H9 (cell line): ENCODE measurements at places on chromosomes 16 and 17. TPM values are rescaled to one million over a fixed set of nuclear protein-coding genes. Genes with fewer than 3 reads are reported as not detected.

Gene KRT24
- not detected in 2 replicates for total RNA-seq

Gene SNX20
- not detected in 2 replicates for total RNA-seq

Gene ZG16
- total RNA-seq = not detected in 2 replicates

- no peaks in the 10 kb centered on the region for H3K36me3 ChIP-seq
- DNase-seq = no peak
- H3K27ac ChIP-seq = no peak overlapping the region
- peaks cover 6% of the 10 kb centered on the region; the same call in 1 of the 2 replicates for H3K4me1 ChIP-seq
- H3K27me3 ChIP-seq = no peaks in the 10 kb centered on the region
These were observed 8.4 kb downstream of the MAF start for GRCh38 chr16:79592186-79592585.

- no peak for DNase-seq
- no peaks in the 10 kb centered on the region; the same call in 2 of the 3 replicates for H3K36me3 ChIP-seq
- no peak overlapping the region for H3K4me3 ChIP-seq
These were observed 71.5 kb upstream of the N4BP1 start for GRCh38 chr16:48681520-48681919.

- H3K27ac ChIP-seq = no peak overlapping the region
- DNase-seq = no peak
These were observed 368.8 kb downstream of the SNX29 start for GRCh38 chr16:12345349-12345748.

DNA sequence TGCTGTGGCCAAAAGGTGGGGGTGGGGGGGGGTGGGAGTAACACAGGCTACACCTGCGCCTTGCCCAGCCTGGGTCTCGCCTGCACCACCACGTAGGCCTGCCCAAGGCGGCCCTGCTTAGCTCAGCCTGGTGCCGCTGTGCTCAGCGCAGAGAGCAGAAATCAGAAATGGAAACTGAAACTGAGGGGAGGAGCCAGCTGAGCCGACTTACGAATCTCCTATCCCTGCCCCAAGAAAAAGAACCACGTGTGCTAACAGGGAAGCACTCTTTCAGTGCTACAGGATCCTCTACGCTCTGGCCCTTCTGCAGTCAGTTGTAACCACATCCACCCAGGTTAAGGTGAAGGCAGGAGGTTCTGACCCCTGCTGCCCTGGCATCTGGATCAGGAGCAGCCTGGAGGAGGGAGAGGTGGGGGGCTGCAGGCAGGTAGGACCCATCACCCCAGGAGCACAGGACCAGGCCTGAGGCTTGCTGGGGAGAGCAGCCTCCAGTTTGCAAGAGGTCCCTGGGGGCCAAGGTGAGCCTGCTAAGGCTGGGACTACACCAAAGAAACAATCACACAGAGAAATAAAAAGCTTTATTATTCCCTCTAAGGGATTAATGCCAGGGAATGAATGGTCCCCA lies at the start of gene DHX58:
Gene DHX58 (minus strand): TSS at position 163 of the 625 bp plus-strand sequence. CDS start 822 bp downstream, outside the sequence.
- no peak within 1 kb of the TSS for H3K27ac ChIP-seq
- DNase-seq = no peak
- H3K27me3 ChIP-seq = no peaks in the 10 kb centered on the region
- H3K4me1 ChIP-seq = peaks cover 4% of the 10 kb centered on the region; the same call in 1 of the 2 replicates

DNA sequence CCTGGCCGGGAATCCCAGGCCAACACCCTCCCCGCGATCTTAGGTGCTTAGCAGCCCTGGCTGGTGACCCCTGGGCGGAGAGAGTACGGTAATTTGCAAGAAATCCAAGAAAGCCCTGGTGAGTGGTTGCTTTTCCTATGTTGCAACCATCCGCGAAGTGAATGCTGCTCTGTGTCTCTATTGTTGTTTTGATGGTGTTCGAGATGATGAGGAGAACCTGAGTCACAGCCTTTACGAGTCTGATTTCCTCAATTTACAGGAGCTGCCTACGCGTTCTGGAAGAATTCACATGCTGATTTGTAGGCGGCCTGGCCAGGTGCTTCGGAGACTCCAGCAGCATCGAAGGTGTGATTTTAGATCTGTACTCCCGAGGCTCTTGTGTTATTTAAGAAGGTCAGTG lies 63.3 kb downstream of the TMEM235 start:
- H3K27me3 ChIP-seq = no peaks in the 10 kb centered on the region
- no peaks in the 10 kb centered on the region for H3K4me1 ChIP-seq
- H3K27ac ChIP-seq = no peak overlapping the region

- H3K27me3 ChIP-seq = no peaks in the 10 kb centered on the region
- DNase-seq = no peak
- peaks cover 2% of the 10 kb centered on the region; the same call in 1 of the 2 replicates for H3K4me1 ChIP-seq
- H3K36me3 ChIP-seq = no peaks in the 10 kb centered on the region
These were observed 11.7 kb downstream of the TMEM238L start for GRCh38 chr17:10792151-10792550.

GRCh38 chr17:13594310-13594709 lies 7.4 kb downstream of the HS3ST3A1 start:
- H3K27ac ChIP-seq = no peak overlapping the region
- no peak for DNase-seq
- no peaks in the 10 kb centered on the region; the same call in 1 of the 3 replicates for H3K36me3 ChIP-seq
- no peak overlapping the region for H3K4me3 ChIP-seq
- no peaks in the 10 kb centered on the region for H3K4me1 ChIP-seq
- no peaks in the 10 kb centered on the region for H3K27me3 ChIP-seq

DNA sequence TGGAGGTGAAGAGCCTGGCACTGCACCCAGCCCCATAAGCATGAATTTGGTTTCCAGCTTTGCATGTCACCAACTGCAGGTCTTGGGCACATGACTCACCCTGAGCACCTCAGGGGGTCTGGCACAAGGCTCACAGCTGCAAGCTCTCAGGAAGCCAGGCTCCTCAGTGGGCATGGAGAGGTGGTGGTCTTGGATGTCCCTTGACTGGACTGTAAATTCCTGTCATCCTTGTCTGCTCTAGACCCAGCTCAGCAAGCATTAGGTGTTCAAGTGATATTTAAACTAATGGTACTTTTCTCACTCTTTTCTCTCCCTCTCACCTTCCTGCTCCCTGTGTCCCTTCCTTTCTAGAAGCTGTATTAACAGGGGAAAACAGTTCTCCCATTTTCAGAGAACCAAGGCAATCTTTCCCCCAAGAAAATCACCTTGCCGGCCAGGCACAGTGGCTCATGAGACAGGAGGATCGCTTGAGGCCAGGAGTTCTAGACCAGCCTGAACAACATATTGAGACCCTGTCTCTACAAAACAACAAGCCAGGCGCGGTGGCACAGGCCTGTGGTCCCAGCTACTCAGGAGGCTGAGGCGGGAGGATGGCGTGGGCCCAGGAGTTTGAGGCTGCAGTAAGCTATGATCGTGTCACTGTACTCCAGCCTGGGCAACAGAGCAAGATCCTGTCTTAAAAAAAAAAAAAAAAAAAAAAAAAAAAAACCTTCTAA lies 5.1 kb upstream of the KIFC3 start:
- no peak for DNase-seq
- no peak overlapping the region for H3K4me3 ChIP-seq
- no peaks in the 10 kb centered on the region for H3K27me3 ChIP-seq
- no peak overlapping the region for H3K27ac ChIP-seq

DNA sequence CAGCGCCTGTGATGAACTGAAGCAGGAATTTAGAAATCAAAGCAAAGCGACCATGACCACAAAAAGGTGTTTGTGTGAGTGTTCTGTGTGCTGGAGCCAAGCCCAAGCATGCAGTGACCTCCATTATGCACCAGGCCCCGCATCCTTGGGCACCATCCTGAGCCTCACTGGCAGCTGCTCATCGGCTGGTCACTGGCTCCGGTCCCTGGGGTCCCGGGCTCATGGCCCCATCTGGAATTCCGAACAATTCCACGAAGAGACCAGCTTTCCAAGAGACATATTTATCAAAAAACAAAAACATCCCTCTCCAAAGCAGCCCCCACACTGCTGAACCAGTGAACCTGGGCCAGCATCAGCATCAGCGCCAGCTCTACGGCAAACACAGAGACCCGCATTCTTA lies 15.2 kb upstream of the ZNF469 start:
- DNase-seq = no peak
- no peaks in the 10 kb centered on the region for H3K27me3 ChIP-seq
- H3K4me1 ChIP-seq = no peaks in the 10 kb centered on the region
- no peak overlapping the region for H3K4me3 ChIP-seq
- no peaks in the 10 kb centered on the region for H3K36me3 ChIP-seq

DNA sequence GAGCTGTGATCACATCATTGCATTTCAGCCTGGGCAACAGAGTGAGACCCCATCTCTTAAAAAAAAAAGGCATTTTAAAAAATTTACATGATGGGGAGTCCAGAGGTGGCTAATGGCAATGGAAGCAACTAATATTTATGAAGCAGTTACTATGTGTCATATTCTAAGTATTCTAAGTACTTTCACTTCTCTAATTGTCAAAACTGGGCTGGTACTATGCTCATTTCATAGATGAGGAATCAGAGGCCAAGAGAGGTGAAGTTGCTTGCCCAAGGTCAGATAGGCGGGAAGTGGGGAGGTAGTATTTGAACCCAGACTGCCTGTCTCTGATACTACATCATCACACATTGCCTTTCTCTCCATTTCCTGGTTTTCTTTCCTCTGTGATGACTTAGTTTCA lies 50.7 kb downstream of the SLC5A11 start:
- no peak overlapping the region for H3K4me3 ChIP-seq
- H3K36me3 ChIP-seq = no peaks in the 10 kb centered on the region
- DNase-seq = no peak

DNA sequence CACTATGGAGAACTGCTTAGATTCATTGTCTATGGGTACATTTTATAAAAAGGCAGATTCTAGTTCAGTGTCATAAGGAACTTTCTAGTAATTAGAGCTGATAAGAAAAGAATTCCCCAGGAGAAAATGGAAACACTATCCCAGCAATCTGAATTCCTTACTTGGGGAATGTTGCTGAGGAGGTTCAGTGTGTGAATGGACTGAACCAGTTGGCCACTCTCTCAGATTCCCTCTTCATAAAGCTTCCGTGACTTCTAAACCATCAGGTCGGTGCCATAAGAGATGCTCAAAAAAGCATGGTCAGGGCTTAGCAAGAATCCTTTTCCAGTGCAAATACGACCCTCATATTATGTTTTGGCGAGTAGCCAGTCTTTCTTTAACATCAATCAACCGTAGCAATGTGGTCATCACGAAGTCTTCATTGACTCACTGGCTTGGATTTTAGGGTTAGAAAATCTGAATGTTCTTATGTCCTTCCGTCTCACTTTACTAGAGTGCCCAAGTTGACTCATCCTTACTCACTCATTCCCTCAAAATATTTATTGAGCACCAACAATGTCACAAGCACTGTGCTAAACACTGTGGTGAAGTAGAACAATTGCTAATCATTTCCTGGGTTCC lies 102.7 kb upstream of the HLF start:
- no peak overlapping the region for H3K4me3 ChIP-seq
- H3K27ac ChIP-seq = no peak overlapping the region
- H3K4me1 ChIP-seq = no peaks in the 10 kb centered on the region
- no peaks in the 10 kb centered on the region for H3K27me3 ChIP-seq

GRCh38 chr17:52148969-52149351 lies 9.6 kb downstream of the CA10 start:
- no peak overlapping the region for H3K27ac ChIP-seq
- no peaks in the 10 kb centered on the region for H3K36me3 ChIP-seq
- no peak for DNase-seq
- H3K4me3 ChIP-seq = no peak overlapping the region

DNA sequence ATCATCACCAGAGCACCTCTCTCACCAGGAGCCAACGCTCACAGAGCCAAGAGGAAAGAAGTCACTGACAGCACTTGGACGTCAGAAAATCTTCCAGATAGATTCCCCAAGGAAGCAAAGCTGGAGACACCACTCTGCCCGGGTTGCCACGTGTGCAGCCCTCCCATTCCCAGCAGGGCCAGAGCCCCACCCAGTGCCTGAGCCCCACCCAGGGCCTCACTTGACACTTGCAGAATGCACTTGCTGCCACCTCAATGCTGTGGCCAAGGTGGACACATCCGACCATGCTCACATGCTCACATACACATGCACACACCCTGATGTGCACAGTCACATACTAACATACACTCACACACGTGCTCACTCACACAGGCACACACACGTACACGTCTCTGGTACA lies 240.7 kb downstream of the RBFOX3 start:
- H3K4me1 ChIP-seq = no peaks in the 10 kb centered on the region
- H3K27me3 ChIP-seq = no peaks in the 10 kb centered on the region
- no peaks in the 10 kb centered on the region for H3K36me3 ChIP-seq
- DNase-seq = no peak
- no peak overlapping the region for H3K27ac ChIP-seq

- H3K36me3 ChIP-seq = no peaks in the 10 kb centered on the region
- H3K4me1 ChIP-seq = no peaks in the 10 kb centered on the region
- H3K27me3 ChIP-seq = no peaks in the 10 kb centered on the region; the same call in none of the 2 replicates
These were observed 23.7 kb downstream of the CLEC3A start for GRCh38 chr16:78045865-78046581.

DNA sequence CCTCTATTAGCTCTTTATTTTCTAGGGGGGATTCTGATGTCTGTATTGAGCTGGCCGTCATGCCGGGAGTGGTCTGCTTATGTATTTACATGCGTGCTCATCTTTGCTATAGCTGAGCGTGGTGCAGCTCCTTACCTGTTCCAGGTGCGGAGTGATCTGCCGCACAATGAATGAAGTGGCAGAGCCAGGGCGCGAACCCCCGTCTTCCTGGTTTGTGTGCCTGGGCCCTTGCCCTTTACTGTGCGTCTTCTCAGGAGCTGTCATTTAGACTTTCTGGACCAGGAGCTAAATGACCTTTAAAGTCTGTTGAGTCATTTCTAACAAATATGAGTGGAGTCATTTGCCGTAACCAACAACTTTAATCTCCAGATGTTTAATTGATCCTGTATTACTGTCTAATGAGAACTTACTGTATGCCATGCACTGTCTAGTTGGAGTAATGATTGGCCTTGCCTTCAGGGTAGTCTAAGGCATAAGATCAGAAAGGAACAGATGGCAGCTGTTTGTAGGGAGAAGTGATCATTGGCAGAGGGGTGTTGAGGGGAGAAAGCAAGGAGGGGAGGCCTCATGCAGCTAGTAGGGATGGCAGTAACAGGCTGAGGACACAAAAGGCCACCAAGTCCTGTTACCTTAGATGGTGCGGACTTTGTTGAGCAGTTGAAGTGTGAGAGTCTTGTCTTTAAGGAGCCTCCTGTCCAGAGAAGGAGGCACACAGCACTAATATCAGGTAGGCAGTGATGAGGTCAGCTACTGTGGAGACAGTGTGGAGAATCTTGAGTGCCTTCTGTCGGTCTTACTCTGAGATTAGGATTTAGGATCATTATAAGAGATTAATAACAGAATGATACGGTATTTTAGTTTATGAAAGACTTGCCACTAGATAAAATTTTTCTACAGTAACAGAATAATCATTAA lies 53.9 kb downstream of the USP10 start:
- no peaks in the 10 kb centered on the region; the same call in 1 of the 2 replicates for H3K4me1 ChIP-seq
- no peak overlapping the region for H3K27ac ChIP-seq
- H3K36me3 ChIP-seq = peaks cover 6% of the 10 kb centered on the region
- H3K27me3 ChIP-seq = no peaks in the 10 kb centered on the region

- H3K4me1 ChIP-seq = no peaks in the 10 kb centered on the region; the same call in 1 of the 2 replicates
- no peak overlapping the region for H3K27ac ChIP-seq
- DNase-seq = no peak
These were observed 15.0 kb upstream of the PEMT start for GRCh38 chr17:17606416-17607000.
